Stimulated activated CD4-positive, alpha-beta T cell treated with anti-CD3 and anti-CD28 coated beads, TNF-alpha, amount 100 ng/mL, for 24 hours (primary cell): ENCODE measurements at places on chromosomes 1 and 21.

DNA sequence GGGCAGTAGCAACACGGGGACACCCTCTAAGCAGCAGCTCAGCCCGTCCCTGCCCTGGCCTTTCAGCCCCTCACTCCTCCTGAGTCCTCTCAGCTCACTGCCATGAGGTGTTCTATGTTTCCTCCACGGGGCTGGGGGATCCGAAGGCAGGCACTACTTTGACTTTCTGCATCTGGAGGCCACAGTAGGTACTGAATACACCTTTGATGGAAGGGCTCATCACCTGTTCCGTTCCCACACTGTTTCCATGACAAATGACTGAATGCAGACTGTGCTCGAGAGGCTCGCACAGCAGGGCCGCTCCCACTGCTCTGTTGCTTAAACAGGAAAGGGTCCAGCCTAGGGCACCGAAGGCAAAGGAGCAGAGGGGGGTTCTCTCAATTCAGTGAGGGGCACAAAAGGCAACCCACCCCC lies 77.6 kb upstream of the DNAH14 start:
- no peak for DNase-seq

DNA sequence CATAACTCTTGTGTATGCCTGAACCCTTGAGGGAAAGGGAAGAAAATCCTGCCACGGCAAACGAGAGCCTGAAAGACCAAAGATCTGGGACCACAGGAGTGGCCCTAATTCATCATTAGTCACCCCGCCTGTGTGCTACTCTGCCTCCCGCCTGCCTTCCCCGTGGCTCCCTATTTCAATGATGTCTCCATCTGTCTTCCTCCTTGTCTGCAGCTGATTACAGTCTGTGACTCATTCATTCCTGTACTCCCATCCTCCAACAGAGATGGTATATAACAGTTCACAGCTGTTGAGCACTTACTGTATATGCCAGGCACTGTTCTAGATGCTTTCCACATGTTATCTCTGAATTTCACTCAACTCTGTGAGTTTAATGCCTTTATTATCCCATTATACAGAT lies 96.6 kb downstream of the SEC16B start:
- DNase-seq: no peak

- peak; percentile 54 for DNase-seq
Measured at GRCh38 chr1:161192476-161193465, 6.1 kb downstream of the ADAMTS4 start.

DNA sequence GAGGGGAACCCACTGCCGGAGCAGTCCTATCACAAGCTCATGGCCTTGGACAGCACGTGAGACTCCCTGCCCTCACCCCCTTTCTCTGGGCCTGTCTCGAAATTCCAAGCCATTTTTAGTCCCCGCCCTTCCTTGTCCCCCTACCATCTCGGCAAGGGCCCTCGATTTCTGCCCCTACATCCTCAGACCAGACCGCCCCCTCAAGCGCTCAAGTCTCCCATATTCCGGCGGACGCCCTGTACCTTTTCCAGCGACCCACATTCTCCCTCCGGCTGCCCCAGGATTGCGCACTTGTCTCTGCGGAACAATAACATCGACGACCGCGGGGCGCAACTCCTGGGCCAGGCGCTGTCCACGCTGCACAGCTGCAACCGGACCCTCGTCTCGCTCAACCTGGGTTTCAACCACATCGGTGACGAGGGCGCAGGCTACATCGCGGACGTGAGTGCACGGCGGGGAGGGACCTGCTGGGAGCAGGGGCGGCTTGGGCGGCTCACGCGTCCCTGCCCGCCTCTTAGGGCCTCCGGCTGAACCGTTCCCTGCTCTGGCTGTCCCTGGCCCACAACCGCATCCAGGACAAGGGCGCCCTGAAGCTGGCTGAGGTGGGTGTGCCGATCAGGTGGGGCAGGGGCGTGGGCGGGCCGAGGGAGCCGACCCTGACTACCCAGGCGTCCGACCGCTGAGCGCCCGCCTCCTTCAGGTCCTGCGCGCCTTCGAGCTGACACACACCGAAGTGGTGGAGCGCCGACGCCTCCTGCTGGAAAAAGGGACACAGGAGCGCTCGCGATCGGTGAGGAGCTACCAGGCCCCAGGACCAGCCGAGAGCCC lies 7.0 kb downstream of the LRRC71 start:
- DNase-seq: peak; percentile 71

DNA sequence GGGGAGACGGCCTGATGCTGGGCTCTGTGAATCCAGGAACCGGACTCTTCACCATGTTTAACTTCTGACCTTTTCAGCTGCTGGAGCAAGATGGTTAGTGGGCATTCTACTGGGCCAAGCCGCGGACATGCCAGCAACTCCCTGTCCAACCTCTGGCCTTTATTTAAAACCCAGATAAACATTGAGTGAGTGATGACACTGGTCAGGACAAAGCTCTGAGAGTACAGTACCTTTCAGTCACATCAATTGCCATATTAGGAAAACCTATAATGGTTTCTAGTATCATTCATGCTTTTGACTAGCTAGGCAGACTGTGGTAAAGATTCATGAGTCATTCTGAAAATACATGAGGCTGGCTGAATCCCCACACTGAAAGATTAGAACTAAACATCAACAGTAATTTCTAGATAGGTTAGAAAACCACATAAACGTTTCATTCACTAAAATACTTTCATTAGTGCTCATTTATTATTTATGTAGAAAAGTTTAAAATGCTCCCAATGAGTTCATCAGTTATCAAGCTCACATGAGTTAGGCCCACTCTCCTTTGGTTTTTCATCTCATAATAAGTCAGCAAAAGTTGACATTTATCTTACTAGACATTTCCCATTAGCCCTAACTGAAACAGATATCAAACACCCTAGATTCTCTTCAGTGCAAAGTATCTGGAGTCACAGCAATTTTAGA lies 7.1 kb upstream of the ACTA1 start:
- DNase-seq: no peak

GRCh38 chr1:44939061-44939460 lies 47.3 kb downstream of the EIF2B3 start:
- DNase-seq: no peak

DNA sequence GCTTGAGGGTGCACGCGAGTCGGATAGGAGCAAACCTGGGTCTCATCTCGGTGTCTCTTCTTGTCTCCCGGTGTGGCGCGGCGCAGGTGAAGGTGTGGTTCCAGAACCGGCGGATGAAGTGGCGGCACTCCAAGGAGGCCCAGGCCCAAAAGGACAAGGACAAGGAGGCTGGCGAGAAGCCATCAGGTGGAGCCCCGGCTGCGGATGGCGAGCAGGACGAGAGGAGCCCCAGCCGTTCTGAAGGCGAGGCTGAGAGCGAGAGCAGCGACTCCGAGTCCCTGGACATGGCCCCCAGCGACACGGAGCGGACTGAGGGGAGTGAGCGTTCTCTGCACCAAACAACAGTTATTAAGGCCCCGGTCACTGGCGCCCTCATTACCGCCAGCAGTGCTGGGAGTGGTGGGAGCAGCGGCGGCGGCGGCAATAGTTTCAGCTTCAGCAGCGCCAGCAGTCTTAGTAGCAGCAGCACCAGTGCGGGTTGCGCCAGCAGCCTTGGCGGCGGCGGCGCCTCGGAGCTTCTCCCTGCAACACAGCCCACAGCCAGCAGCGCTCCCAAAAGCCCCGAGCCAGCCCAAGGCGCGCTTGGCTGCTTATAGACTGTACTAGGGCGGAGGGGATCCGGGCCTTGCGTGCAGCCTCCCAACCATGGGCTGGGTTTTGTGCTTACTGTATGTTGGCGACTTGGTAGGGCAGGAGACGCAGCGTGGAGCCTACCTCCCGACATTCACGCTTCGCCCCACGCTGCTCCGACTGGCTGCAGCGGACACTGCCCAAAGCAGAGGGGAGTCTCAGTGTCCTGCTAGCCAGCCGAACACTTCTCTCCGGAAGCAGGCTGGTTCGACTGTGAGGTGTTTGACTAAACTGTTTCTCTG lies 5.1 kb downstream of the HLX start:
- no peak for DNase-seq

DNA sequence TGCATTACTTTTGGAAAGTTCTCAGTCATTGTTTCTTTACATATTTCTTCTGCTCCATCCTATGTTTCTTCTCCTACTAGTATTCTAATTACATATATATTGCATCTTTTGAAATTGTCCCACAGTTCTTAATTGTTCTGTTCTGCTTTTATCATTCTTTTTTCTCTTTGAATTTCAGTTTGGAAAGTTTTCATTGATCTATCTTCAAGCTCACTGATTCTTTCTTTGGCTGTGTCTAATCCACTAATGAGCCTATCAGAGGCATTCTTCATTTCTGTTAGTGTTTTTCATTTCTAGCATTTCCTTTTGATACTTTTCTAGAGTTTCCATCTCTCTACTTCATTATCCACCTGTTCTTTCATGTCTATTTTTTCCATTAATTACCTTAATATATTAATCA lies 159.0 kb upstream of the KCNJ15 start:
- no peak for DNase-seq

GRCh38 chr1:226875641-226876295 lies 5.4 kb downstream of the PSEN2 start:
- no peak for DNase-seq

GRCh38 chr1:116033322-116033721 lies 57.0 kb downstream of the SLC22A15 start:
- no peak for DNase-seq

DNA sequence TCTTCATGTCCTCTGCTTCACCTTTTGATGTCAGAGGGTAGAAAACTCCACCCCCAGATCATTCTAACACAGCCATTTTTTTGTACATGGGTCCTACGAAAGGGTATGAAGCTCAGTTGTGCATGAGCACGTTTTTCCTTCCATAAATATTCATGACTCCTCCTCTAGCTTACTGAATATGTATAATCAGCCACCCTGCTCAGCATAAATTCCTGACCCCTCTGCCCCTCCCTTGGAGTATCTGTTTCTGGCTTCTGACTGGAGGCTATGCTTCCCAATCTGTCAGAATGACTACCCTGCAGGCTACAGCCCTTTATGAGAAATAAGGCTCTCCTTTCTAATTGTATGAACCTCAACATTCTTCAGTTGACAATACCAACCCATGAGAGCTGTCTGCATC lies 42.8 kb upstream of the PARP1 start:
- no peak for DNase-seq

GRCh38 chr1:114341856-114342255 lies 169.1 kb downstream of the TRIM33 start:
- DNase-seq: no peak

DNA sequence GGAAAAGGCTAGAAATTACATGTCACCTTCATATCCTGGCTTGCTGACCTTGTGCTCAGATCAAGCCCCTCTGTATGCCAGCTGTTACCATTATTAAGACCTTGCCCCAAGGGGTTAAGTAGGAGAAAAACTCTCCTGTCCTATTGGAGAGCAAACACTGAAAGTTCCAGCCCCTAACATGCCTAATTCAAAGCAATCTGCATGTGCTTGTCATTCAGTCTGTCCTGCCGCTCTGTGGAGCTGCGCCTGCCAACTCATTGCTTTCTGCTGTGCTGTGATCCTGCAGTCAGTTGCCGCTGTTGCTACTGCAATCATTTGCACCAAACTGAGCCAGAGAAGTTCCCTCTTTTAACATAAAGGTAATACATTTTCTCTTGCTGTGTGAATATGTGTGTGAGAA lies 113.4 kb downstream of the DISP1 start:
- DNase-seq: no peak

DNA sequence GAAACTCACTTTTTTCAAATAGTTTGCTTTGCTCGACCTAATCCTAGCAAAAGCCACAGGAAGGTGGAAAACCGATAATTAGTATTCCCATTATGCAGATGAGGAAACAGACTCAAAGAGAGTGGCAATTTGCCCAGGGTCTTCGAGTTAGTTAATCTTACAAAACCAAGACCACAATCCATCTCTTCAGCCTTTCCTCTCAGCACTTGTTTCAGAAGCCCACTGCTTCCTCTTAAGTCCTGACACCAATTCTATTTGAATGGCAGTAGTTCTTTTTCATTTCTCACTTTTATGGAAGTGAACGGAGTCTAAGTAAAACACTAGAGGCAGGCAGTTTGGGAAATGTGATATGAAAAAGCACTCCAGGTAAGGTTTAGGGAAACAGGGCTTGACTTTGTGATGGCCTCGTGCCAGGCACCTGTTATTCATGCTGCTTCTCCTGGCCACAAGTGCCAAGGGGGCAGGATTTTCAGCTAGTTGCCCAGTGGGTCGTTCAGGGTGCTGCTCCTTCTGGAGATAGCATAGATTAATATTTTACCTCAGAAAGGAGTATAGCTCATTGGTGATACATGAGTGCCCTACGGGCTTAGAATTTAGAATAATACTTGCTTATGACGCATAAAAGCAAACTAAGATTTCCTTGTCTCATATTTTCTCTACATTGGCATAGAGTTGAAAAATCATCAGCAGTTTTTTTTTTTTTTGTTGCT lies 76.6 kb upstream of the NRIP1 start:
- DNase-seq: no peak

GRCh38 chr1:192476802-192477298 lies 98.7 kb upstream of the RGS1 start:
- no peak for DNase-seq

- DNase-seq: no peak
Measured at GRCh38 chr1:1023700-1024099, 3.8 kb downstream of the AGRN start.

- DNase-seq: no peak
Measured at GRCh38 chr1:28170001-28170596, 6.4 kb downstream of the PTAFR start.

DNA sequence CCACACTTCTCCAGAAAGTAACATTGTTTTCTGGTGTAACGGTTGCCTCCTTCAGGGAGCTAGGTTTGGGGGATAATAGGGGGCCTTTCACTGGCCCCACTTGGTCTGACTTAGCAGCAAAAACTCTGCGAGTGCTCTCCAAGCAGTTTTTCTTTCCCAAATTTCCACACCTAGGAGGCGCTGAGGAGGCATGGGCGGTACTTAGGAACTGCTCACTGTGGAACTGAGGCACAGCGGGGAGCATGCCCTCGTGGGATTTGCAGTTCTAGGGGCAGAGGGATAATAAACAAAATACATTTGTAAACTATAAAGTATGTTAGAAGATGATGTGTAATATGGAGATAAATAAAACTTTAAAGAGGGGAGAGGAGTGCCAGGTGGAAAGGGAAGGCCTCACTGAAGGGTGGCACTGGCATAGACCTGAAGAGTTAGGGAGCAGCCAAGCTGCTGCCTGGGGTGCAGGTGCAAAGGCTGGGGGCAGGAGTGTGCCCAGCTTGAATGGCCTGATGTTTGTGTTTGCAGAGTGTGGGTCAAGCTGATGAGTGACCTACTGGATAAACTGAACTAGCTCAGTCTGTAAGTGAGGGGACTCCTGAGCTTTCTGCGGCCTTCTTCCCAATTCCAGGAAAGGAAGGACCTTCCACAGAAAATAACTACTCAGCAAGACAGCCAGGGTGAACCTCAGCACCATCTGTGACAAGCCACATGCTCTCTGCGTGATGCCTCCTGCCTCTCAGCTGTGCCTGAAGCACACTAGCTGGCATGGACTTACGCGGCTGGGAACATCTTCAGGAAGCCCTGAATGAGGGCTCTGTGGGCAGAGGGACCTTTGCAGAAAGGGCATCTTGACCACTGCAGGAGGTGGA lies 1.9 kb downstream of the EPHX1 start:
- DNase-seq: no peak

- DNase-seq: no peak
Measured at GRCh38 chr1:156664767-156665411, 12.3 kb downstream of the NES start.

DNA sequence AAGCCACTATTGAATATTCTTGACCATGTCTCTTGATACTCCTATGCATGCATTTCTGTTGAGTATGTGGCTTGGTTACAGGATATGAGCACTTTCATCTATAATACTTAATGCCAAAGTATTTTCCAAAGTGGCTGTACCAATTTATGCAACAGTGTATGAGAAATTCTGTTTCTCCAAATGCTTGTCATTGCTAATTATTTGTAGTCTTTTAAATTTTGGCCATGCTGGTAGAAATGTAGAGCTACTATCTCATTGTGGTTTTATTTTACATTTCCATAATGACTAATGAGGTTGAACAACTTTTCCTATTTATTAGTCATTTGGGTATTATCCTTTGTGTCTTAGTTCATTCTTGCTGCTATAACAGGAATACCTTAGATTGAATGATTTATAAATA lies 71.4 kb upstream of the TSPAN2 start:
- DNase-seq: no peak
